DMS53 (cell line): ENCODE measurements at places on chromosomes 7 and 10.

DNA sequence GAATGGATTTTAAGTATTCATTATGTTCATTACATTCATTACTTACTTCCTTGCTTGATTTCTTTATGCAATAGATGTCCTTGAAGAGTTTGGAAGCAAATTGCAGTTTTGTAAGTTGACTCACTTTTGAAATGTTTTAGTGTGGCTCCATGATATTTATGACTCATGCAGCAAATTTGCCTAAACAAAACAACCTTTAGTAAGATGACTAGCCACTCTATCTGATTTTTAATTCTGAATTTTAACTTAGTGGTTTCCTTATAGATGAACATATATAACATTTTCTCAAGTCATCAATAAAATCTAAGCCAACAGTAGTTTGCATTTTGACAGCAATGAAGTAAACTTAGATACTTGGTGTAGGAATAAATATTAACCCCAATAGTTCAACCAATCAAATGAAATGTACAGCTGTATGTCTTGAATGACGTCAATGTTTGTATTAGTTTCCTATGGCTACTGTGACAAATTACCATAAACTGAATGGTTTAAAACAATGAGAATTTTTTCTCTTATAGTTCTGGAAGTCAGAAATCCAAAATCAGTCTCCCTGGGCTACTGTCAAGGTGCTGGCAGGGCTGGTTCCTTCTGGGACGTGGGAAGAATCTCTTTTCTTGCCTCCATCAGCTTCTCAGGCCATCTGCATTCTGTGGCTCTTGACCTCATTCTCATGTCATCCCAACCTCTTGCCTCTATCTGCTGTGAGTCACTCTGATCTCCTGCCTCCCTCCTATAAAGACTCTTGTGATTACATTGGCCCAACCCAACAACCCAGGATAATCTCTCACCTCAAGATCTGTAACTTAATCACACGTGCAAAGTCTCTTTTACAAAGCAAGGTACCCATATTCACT is 73.4 kb downstream of the AHR start:
- peak; percentile 61 for DNase-seq

- DNase-seq = peak; percentile 82
Observed at GRCh38 chr7:97499204-97499603, 232.7 kb upstream of the TAC1 start.

DNA sequence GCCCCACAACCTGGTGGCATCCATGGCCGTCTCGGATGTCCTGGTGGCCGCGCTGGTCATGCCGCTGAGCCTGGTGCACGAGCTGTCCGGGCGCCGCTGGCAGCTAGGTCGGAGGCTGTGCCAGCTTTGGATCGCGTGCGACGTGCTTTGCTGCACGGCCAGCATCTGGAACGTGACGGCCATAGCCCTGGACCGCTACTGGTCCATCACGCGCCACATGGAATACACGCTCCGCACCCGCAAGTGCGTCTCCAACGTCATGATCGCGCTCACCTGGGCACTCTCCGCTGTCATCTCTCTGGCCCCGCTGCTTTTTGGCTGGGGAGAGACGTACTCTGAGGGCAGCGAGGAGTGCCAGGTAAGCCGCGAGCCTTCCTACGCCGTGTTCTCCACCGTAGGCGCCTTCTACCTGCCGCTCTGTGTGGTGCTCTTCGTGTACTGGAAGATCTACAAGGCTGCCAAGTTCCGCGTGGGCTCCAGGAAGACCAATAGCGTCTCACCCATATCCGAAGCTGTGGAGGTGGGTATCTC is 1.1 kb downstream of the HTR5A start:
- DNase-seq = no peak

DNA sequence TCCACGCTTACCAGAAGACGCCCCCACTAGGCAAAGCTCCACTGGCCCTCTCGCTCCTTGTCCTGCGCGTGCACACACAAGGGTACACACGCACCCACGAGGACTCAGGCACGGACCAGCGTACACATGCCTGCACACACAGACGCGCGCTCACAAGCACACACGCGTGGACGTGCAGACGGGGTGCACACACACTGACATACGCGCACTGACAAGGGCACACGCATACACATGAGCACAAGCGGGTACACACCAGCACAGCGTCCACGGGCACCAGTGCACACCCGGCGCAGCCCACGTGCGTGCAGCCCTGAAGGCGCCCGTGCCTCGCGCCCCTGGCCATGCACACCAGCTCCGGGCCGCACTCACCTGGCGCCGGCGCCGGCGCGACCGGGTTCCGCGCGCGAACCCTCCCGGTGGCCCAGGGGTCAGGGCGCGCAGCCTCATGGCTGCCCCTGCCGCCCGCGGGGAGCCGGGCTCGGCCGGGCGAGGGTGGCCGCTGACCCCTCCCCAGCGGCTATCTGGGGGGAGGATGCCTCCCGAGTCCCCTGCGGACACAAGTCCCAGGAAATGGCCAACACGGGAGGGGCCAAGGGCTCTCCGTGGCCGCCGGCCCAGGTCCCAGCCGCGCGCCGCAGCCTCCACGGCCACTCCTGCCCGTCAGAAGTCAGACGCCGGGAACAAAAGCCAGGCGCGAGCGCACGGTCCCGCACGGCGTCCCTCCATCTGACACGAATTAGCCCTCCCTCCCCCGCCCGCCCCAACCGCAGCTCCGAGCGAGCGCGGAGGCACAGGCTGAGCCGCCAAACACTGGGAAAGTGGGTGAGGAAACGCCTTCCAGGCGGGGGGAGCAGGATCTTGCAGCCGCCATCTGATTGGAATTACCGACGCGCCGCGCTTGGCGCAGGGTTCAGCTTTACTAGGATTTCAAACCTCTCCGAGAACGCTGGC is 45.0 kb downstream of the TNS3 start:
- peak; percentile 44 for DNase-seq

DNA sequence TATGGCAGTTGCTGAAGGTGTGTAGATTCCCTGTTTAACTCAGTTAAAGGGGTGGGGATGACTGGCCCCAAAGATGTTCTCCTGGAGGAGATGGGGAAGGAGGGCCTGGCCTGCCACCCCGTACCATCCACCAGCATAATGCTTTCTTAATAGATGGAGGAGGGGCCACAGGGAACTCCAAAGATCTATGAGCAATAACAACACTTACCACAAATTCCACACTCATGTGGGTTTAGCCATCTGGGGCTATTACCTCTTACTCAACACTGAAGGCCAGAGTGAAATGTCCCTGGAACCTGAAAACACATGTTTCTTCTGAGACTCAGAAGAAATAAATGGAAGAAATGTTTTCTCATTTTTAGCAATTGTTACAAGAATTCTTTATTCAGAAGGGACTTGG is 259.0 kb downstream of the CXCL12 start:
- no peak for DNase-seq

GRCh38 chr7:99943641-99944496 is 14.4 kb upstream of the GJC3 start:
- peak; percentile 72 for DNase-seq

DNA sequence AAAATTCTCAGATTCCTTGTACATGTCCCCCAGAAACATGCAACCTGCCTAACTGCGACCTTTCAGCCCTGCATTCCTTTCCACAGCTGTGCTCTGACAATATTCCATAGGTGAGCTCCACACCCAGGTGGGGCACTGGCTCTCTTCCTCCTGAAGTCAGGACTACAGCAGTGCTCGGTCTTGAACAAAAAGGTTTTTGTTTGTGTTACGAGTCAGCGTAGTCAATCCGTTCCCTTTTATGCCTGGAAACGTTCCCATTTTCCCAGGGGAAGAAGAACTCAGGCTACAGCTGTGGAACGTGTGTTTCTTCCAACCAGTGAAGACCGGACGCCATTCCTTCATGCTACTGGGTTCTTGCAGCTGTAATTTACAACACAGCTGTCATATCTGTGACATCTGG is 52.4 kb upstream of the PFKP start:
- no peak for DNase-seq

GRCh38 chr7:118057404-118057803 is 126.6 kb upstream of the LSM8 start:
- no peak for DNase-seq

GRCh38 chr10:17064435-17064834 is 65.2 kb downstream of the CUBN start:
- no peak for DNase-seq

DNA sequence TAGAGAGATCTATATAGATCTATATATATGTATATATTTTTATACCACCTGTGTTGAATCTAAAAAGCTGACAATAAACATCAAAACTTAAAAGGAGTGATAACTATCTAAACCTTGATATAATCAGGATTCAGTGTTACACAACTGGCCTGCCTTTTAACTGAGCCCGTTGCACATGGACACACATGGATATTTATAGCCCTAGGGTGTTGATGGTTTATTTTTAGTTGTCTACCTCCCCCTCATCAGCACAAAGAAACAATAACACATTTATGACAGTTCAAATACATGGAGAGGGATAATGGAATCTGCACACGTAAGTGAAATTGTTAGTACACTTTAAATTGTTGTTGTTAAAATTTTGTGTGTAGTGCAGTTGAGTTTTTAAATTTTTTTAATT is 336.9 kb downstream of the ZNF248 start:
- no peak for DNase-seq

DNA sequence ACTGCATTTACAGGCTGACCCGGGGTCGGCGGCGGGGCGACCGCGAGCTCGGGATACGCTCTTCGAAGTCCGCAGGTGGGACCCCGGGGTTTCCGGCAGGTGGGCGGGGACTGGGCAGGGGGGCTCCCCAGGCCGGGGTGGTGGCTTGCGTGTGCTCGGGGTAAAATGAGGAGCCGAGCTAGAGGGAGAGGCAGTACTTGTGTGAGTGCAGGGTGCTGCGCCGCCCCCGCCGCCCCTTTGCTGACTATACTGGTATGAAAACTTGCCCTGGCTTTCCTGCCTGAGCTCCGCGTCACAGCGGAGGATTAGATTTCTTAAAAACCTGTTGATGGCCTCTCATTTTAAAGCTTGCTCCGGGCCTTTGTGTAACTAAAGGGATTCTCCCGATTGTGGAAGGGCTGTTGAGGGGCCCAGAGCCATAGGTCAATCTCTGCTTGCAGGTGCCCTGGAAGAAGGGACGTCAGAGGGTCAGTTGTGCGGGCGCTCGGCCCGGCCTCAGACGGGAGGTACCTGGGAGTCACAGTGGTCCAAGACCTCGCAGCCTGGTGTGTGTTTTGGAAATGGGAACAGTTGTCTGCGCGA is 488 bp downstream of the ARMC10 start:
- DNase-seq = peak; percentile 77

DNA sequence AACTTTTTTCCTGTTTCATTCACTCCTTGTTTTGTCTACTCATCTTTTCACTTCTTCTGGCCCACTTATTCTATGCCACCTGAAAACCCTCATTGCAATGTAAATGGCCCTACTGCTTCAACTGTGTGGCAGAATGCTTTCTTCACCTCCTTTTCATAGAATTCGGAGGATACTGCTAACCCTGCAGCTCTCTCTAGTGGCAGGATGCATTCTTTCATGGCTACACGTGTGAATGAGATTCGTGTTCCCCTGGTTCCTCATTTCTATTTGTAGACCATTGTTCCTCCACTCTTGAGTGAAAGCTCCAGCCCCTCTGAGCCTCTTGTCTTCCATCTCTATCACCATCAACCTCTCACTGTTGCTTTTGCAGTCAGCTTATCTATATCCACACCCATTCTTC is 20.9 kb upstream of the CYP26C1 start:
- peak; percentile 39 for DNase-seq

DNA sequence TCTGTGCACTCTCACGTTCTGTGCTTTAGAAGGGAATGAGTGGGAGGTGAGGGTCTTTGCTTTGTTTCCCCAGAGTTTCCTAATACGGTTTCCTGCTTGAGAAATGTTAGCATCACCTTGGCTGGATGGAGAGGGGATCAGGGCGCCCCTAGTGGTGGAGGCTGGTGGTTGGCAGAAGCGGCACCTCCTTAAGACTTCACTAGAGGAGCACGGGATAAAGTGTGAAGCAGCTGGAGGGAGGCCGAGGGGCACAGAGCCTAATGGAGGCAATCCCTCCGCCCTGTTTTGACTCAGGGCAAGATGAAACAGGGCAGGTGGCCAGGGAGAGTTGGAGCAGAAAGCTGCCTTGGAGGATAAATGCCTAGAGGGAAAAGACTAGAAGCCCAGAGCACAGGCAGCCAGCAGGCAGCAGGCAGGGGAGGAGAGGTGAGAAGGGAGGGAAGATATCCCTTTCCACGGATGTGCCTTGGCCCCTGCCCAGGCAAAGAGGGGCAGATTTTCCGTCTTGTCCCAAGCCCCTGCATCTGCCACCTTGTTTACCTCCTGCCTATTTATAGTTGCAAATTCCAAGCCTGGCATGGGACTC is 56.0 kb upstream of the BTRC start:
- peak; percentile 56 for DNase-seq

- peak; percentile 57 for DNase-seq
Observed at GRCh38 chr7:132709971-132710567, 133.8 kb upstream of the PLXNA4 start.

DNA sequence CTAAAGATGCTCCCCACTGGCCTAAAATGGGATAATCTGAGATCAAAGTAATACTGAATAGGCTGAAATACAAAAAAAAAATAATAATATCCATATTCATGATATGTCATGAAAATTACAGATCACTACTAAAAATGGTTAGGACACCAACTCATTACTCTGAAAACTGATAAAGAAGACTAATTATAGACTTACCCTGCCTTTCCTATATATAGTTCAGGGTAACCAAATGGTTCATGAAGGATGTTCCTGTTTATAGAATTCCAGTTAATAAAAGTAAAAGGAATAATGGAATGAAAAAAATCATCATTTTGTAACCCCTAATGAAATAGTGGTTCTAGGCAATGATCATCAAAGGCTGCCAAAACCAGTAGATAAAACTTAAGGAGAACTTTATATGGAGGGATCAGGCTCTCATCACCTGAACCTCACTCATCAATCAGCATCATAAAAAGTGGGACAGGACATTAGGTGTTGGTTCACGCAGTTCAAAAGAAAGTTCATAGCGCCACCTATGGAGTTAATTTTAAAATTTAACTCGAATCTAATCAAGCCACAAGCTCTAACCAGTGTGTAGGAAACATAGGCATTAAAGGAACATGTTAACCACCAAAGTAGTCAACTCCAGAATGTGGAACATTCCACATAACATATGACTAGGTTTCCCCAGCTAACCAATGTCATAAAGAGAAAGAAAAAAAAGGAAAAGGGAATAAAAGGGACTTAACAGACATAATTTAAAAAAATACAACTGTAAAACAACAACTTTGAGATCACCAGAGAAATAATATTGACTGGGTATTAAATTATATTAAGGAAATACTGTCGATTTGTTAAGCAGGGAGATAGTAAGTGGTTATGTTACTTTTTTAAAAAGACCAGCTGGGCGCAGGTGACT is 35.7 kb downstream of the P4HA1 start:
- DNase-seq = peak; percentile 75

DNA sequence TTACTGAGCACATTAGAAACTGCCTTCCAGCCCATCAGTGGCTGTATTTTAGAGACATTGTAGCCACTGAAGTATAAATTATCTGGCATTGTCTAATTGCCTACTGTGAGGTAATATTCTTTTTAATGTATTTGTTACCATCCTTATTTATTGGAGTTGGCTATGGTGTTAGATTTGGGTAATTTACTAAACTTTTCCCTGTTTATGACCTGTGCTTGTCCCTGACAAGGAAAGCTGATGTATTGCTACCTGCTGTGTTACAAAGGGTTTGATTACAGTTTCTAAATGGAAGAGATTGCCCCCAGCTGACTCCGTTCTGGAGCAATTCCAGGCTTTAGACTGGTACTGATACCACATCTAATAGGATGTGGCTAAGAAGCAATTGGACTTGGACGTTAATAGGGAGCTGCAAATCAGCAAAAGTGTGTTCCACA is 12.3 kb upstream of the ASCC1 start:
- no peak for DNase-seq
